ENCODE measurements at places on chromosomes 7 and 10.

DNA sequence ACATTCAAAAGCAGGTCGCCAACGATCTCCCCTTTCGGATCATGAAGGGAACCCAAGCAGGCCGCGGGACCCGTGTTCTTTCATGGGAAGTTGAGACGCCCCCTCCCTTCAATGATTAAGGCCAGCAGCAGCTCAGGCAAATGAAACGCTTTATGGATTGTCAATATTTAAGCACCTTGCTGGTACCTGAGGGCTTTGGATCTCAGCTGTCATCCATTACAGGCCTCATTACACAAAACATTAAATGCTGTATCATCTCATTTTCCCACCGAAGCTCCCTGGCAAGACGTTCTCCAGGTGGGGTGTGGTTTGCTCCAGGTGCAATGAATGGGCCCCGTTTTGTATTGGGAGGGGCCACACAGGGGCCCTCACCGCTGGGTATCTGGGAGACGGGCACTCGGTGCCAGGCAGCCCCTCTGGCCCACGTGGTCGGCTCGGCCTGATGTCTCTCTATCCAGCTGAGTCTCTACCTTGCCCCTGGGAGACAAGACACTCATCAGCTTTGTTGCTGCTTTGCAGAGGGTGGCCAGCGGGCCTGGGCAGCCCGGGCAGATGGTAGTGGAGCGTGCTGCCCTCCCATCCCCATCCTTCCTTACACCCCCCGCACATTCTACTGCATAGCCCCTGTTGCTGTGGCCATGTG lies 456.1 kb upstream of the FOXK1 start:
- DNase-seq: no peak

- peak; percentile 22 for DNase-seq
Observed at GRCh38 chr10:11447586-11447985, 163.9 kb downstream of the USP6NL start.

DNA sequence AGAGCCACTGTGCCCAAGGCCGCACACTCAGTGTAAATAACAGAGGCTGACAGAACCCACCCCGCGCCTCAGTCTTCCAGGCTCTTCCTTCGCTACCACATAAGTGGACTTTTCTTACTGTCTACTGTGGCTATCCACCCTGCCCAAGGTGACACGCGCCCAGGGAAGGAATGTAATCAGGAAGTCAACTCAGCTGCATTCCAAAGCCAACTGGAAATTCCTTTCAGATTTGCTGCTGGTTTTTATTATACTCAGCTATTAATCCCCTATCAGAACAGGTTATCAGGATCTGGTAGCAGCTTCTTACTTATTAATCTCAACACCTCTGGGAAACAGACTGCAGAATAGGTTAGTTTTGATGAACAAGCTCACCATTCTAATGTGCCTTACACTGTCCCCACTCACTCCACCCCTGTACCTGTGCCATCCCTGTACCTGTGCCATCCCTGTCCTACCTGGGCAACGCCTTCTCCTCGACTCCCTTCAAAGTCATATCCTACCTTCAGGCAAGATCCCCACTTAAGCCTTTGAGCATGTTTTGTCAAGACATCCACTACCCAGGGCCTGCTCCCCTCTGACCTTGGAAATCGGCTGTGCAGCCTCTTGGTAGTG lies 90.7 kb downstream of the NHLRC2 start:
- DNase-seq: no peak

- peak; percentile 76 for DNase-seq
Observed at GRCh38 chr7:150901160-150902035, 49.1 kb downstream of the AOC1 start.

DNA sequence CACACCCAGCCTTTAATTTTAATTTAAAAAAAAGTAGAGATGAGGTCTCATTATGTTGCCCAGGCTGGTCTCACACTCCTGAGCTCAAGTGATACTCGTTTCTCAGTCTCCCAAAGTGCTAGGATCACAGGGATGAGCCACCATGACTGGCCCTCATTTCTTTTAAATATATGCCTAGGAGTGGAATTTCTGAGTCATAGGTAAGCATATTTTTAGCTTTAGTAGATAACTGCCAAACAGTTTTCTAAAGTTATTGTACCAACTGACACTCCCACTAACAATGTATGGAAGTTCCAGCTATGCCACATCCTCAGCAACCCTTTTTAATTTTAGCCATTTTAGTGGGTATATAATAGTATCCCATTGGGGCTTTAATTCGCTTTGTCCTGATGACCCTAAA lies 13.8 kb upstream of the PPIF start:
- no peak for DNase-seq

DNA sequence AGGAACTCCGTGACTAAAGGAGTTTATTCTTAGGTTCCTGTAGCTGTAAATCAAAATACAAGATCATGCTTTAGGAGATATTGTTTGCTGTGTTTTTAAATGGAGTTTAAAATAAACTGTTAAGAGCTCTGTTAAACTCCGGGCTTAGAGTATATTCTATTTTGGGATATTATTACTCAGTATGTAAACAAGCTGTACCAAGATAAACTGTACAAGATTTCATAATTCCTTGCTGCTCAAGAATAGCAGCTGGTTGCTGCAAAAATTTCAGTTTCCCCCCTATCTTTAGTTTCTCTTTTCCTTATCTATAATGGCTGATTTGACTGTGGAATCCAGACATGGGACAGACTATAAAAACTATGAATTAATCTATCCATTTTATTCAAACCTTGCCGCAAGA lies 215.7 kb downstream of the HTR7 start:
- no peak for DNase-seq

GRCh38 chr7:73903321-73904218 lies 42.6 kb downstream of the TMEM270 start:
- DNase-seq: no peak

GRCh38 chr7:89335490-89335889 lies 540.0 kb upstream of the TEX47 start:
- DNase-seq: no peak

DNA sequence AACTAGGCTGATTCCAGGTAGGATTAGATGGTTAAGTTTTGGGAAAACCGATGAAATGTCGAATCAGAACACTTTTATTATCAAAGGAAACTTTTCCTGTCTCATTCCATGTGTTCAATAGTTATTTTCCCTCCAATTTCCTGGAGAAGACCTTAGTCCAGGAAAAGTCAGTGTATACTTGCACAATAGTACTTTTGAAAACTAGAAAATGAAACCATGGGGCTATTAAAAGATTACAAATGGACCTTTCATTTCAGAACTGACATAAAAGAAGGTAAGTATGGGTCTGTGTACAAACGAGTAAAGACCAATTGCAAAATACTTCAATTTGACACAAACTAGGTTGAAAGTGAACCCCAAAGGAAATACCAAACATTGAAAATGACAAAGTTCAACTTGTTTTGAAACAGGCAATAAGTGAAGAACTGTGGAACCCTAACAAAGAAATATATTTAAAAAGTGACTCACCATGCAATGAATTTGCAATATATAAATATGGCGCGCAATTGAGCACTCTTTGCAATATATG lies 2.1 kb downstream of the AVPI1 start:
- DNase-seq: no peak

- DNase-seq: no peak
Observed at GRCh38 chr10:68781613-68782574, 45.4 kb upstream of the STOX1 start.

- DNase-seq: no peak
Observed at GRCh38 chr7:96300986-96301385, 20.9 kb downstream of the SLC25A13 start.

- DNase-seq: peak; percentile 26
Observed at GRCh38 chr10:130351466-130352290, 215.5 kb downstream of the GLRX3 start.

DNA sequence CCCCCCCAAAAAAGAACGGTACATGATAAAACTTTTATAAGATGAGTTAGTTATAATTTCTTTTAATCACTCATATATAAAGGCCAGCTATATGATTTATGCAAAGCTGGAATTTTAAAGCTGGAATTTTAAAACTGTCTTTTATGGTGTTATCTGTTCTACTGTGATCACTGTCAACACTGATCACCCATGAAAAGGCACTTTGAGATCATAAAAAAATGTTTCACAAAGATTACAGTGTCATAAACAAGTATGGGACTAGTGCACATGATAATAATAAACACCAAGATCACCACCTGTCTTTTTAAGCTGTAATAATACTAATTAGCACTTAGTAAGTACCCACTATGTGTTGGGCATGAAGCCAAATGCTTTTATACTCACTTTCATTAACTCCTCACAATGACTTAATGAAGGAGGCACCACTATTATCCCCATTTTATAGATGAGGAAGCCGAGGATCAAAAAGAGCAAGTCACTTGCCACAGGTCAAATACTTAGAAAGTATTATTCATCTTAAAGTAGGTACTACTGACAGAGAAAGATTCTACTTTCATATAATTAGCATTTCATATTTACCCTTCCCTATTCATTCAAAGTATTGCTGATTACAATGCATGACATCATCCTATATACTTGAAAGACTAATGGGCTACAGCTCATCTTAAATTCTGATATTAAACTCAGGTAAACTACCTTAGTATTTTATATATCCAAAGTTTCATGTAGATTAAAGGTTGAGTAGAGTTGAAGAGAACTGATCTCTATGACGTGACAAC lies 8.3 kb upstream of the RHOBTB1 start:
- DNase-seq: no peak

- no peak for DNase-seq
Observed at GRCh38 chr10:101162677-101163076, 31.6 kb downstream of the TLX1 start.

DNA sequence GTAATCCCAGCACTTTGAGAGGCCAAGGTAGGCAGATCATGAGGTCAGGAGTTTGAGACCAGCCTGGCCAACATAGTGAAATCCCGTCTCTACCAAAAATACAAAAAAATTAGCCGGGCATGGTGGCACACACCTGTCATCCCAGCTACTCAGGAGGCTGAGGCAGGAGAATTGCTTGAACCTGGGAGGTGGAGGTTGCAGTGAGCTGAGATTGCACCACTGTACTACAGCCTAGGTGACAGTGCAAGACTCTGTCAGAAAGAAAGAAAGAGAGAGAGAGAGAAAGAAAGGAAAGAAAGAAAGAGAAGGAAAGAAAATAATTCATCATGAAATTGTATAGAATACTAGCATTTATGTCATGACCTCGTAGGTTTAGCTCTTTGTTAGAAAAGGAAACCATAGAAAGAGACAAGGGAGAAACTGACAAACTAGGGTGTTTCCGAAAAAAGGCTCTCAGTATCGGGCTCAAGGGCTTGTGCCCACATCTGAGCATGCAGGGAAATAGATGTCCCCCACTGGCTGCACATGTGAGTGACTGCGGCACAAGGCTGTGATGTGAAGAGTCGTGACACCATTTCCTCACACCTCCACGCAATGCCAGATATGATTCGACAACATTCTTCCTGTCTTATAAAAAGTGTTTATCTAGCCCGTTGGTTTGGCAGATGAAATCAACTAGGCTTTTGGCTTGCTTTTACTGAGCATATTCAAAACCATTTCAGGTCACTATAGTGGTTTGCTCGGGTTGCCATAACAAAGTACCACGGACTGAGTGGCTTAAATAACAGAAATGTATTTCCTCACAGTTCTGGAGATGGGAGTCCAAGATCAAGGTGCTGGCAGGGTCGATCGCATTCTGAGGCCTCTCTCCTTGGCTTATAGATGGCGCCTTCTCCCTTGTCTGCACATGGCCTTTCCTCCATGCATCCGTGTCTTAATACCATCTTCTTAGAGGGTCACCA lies 2.0 kb downstream of the SRGN start:
- DNase-seq: no peak
